Cardiac muscle cell (in vitro differentiated cells and primary cell): ENCODE measurements at places on chromosomes 5 and 9. TPM values are rescaled to one million over a fixed set of nuclear protein-coding genes. Genes with fewer than 3 reads are reported as not detected.

GRCh38 chr5:6066016-6066415 is 312.3 kb downstream of the MED10 start:
- H3K27ac ChIP-seq = no peak overlapping the region
- H3K27me3 ChIP-seq = no peaks in the 10 kb centered on the region
- H3K4me1 ChIP-seq = no peaks in the 10 kb centered on the region
- no peaks in the 10 kb centered on the region for H3K36me3 ChIP-seq

GRCh38 chr5:126869005-126869451 is 92.1 kb downstream of the LMNB1 start:
- H3K4me1 ChIP-seq = no peaks in the 10 kb centered on the region
- H3K27me3 ChIP-seq = no peaks in the 10 kb centered on the region
- no peak overlapping the region for H3K27ac ChIP-seq
- H3K4me3 ChIP-seq = no peak overlapping the region
- no peaks in the 10 kb centered on the region for H3K36me3 ChIP-seq
- DNase-seq = peak; percentile 65

GRCh38 chr5:119417891-119418605 is 34.2 kb upstream of the HSD17B4 start:
- H3K4me1 ChIP-seq = no peaks in the 10 kb centered on the region
- no peaks in the 10 kb centered on the region for H3K36me3 ChIP-seq
- DNase-seq = no peak
- no peaks in the 10 kb centered on the region for H3K27me3 ChIP-seq
- H3K27ac ChIP-seq = no peak overlapping the region

- H3K36me3 ChIP-seq = no peaks in the 10 kb centered on the region
- no peaks in the 10 kb centered on the region for H3K27me3 ChIP-seq
- peak; percentile 82 for DNase-seq
- H3K4me1 ChIP-seq = peaks cover 15% of the 10 kb centered on the region
- H3K4me3 ChIP-seq = no peak overlapping the region
These were observed 26.7 kb downstream of the ERGIC1 start for GRCh38 chr5:172860520-172861443.

GRCh38 chr5:177536386-177536785 is 18.0 kb downstream of the FAM193B start:
- no peaks in the 10 kb centered on the region for H3K27me3 ChIP-seq
- DNase-seq = no peak
- peaks cover 29% of the 10 kb centered on the region for H3K36me3 ChIP-seq
- peaks cover 8% of the 10 kb centered on the region for H3K4me1 ChIP-seq
- H3K27ac ChIP-seq = no peak overlapping the region

DNA sequence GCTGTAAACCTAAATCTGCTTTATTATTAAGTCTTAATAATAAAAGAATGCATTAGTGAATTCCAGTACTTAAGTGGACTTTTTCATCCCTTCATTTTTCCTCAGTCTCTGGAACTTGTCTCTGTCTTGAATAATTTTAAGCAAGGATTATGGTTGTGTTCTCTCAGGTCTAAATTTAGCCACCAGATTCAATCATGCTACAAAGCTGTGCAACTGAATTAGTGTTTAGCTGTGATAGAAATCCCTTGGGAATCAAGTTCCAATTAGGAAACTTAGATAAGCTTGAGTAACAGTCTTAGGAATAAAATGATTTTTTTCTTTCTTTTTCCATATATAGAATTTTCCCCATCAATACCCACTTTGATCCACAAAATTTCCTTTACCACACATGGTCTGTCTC is 104.3 kb downstream of the PLPPR1 start:
- H3K4me1 ChIP-seq = no peaks in the 10 kb centered on the region
- DNase-seq = no peak
- H3K27ac ChIP-seq = no peak overlapping the region
- H3K4me3 ChIP-seq = no peak overlapping the region
- no peaks in the 10 kb centered on the region for H3K27me3 ChIP-seq

- no peaks in the 10 kb centered on the region for H3K27me3 ChIP-seq
- no peaks in the 10 kb centered on the region for H3K36me3 ChIP-seq
- no peaks in the 10 kb centered on the region for H3K4me1 ChIP-seq
- no peak for DNase-seq
- no peak overlapping the region for H3K4me3 ChIP-seq
These were observed 23.7 kb downstream of the PIP5K1B start for GRCh38 chr9:68728731-68729130.

SLC36A3 gene
- not detected in 2 replicates for total RNA-seq

ORM1 gene
- not detected in 2 replicates for total RNA-seq

SNX24 gene
- 13.4 and 19.3 TPM in 2 replicates for total RNA-seq

ORM2 gene
- not detected in 2 replicates for total RNA-seq

TAS2R1 gene
- not detected in 2 replicates for total RNA-seq

PCDHA7 gene
- total RNA-seq = 1.2 and 2.7 TPM in 2 replicates

NOXA1 gene
- total RNA-seq = 6.8 and 12.0 TPM in 2 replicates

RGS7BP gene
- 0.11 and 0.45 TPM in 2 replicates for total RNA-seq

PROB1 gene
- 22.2 and 42.5 TPM in 2 replicates for total RNA-seq
